ENCODE measurements at places on chromosomes 1 and 21. TPM values are rescaled to one million over a fixed set of nuclear protein-coding genes. Genes with fewer than 3 reads are reported as not detected.

Gene FAM151A
- not detected for total RNA-seq

Gene HCN3
- 0.72 TPM for total RNA-seq

Gene RAD54L
- 0.96 TPM for total RNA-seq

Gene UMODL1
- total RNA-seq: not detected

Measured in tracheal epithelial cell (primary cell).